ENCODE measurements at places on chromosomes 3 and 15. TPM values are rescaled to one million over a fixed set of nuclear protein-coding genes. Genes with fewer than 3 reads are reported as not detected.

THUMPD3 gene
- 67.7 TPM for total RNA-seq

ECE2 gene
- not detected for total RNA-seq

UBAP1L gene
- 1.1 TPM for total RNA-seq

ZNF592 gene
- total RNA-seq = 3.6 TPM

CALML4 gene
- total RNA-seq = 0.85 TPM

CATSPER2 gene
- 0.96 TPM for total RNA-seq

SEMA4B gene
- total RNA-seq = 24.2 TPM

SUCNR1 gene
- total RNA-seq = 6.7 TPM

ZNF774 gene
- 3.1 TPM for total RNA-seq

DIPK2A gene
- 128 TPM for total RNA-seq

SV2B gene
- not detected for total RNA-seq

ROPN1B gene
- total RNA-seq = not detected

PDCD6IP gene
- total RNA-seq = 260 TPM

PLSCR4 gene
- total RNA-seq = 86.8 TPM

RAF1 gene
- total RNA-seq = 78.4 TPM

MCF2L2 gene
- total RNA-seq = 0.56 TPM

BNC1 gene
- 5.8 TPM for total RNA-seq

IL17RC gene
- 27.6 TPM for total RNA-seq

SEMA3G gene
- total RNA-seq = under 0.01 TPM

CAMK2N2 gene
- not detected for total RNA-seq

KIF7 gene
- 11.3 TPM for total RNA-seq

All from regular cardiac myocyte (primary cell).